AG09309 (cell line): ENCODE measurements at places on chromosomes 1 and 21.
A peak's percentile ranks its signal among the peaks of the same experiment; 100 is the strongest.

DNA sequence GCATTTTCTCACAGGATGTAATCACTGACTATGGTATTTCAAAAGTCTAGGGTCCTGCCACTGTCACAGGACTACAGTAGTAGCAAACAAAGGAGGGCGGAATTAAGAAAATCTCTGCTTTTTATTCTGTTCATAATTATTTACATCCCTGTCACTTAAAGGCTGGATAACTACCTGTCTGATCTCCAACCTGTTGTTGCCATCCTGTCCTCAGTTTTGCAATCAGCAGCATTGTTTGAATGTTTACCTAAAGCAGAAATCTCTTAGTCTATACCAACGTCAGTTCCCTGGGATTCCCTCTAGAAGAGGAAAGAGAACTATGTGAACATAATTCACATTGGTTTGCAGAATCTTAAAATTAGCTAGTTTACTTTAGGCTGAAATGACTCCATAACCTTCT, 218.5 kb downstream of the PBX1 start:
- DNase-seq: no peak

- DNase-seq: peak; percentile 95
Measured at GRCh38 chr1:59057211-59057694, 239.6 kb upstream of the FGGY start.

DNA sequence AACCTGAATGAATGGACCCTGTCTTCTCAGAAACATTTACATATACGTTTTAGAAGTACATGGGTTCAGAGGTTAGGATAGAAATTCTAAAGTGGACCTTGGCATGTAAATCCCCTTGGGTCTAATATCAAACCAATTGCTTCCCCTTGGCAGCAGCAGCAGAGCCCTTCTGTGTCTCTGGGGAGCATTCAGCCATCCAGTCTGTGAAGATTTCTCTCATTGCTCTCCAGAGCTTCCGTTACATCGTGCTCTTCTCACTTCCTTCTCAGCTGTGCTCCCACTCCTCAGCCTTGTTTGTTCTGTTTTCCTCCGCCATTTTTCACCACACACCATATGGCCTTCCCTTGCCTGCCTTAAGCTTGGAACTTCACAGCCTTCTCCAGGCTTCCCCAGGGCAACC, 61.5 kb upstream of the ATP1B1 start:
- DNase-seq: no peak

GRCh38 chr1:38003261-38004250, 1.8 kb downstream of the FHL3 start:
- DNase-seq: no peak

- DNase-seq: peak; percentile 55
Measured at GRCh38 chr1:9413071-9413876, 120.6 kb downstream of the SPSB1 start.

GRCh38 chr1:12486401-12487005, 131.5 kb downstream of the DHRS3 start:
- DNase-seq: no peak

- no peak for DNase-seq
Measured at GRCh38 chr1:230807561-230808280, 60.5 kb downstream of the CAPN9 start.

- no peak for DNase-seq
Measured at GRCh38 chr21:26047279-26047967, 123.1 kb downstream of the APP start.

DNA sequence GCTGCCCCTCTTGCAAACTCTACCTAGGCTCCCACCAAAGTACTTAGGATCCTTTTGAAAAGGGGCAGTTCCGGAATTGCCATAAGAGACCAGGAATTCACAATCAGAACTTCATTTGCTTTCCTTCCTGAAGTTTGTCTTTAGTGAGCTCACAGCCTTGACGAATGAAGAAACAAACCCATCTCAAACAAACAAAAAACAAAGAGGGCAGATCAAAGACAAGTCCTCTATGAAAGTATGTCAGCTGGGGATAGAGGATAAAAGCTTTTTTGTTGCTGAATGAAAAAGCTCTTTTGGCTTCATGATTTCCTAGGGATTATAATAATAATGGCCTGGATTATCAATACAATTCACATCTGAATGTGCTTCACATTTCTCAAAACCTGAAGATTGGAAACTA, 357.9 kb upstream of the DUSP10 start:
- DNase-seq: no peak

GRCh38 chr1:194069168-194069830, 882.9 kb upstream of the B3GALT2 start:
- DNase-seq: no peak

DNA sequence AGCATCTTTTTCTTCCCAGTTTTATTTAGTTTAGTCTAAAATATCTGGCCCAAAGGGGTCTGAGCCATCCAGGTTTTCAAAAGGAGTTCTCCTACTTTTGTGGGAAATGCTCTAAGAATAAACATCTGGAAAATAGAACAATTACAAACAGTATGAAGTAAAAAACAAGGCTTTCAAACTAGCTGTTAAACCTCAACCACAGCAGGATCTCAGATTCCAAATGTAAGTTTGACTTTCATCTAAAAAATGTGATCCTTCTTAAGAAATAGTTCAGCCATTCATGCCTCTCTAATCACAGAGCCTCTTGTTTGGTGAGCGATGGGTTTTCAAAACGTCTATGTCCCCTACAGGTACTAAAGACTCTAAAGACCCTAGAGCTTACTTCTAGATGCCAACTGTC, 413.5 kb downstream of the DUSP10 start:
- no peak for DNase-seq

- peak; percentile 52 for DNase-seq
Measured at GRCh38 chr1:186188004-186188539, 187.0 kb downstream of the TPR start.

DNA sequence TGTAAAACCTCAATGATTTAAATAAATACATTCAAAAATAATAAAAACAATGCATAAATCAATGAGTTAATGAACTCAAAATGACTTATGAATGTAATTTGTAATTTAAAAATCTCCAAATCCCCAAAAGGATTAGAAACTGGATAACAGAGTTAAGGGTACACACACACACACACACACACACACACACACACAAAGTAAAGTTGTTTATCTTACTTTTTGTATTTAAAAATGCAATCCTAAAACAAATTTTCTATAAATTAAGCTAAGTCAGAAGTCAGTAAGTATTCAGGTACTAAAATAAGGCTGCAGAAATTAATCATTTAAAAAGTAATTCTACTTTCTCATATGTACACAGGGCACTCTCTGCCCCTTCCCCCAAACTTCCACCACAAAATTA, 1.8 kb downstream of the LRIF1 start:
- no peak for DNase-seq

DNA sequence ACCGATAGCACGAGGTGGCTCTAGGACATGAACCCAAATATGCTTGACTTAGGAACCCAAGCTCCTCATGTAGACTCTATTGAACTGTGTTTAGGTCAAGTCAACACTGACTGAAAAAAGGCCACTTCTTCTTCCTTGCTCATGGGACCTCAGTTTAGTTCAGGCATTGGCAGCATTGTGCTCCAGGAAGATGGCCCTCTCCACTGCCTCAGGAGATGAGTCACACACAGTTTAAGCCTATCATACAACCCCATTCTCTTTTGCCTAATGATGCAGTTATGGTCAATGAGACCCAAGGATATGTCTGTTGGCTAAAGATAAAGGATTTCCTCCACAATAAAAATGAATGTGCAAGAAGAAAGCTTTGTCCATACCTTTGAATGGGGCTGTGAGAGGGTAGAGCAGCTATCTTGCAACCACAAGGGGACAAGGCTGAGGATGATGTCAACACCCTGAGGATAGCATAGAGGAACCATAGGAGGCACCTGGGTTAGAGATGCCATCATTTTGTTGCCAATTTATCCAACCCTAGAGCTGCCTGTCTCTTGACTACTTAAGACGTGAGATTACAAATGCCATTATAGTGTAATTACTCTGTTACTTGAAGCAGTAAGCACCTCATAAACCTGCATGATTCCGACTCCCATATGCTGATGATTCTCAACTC, 3.0 kb upstream of the TRIM63 start:
- no peak for DNase-seq

- DNase-seq: no peak
Measured at GRCh38 chr1:113783254-113784103, 24.2 kb upstream of the PHTF1 start.

DNA sequence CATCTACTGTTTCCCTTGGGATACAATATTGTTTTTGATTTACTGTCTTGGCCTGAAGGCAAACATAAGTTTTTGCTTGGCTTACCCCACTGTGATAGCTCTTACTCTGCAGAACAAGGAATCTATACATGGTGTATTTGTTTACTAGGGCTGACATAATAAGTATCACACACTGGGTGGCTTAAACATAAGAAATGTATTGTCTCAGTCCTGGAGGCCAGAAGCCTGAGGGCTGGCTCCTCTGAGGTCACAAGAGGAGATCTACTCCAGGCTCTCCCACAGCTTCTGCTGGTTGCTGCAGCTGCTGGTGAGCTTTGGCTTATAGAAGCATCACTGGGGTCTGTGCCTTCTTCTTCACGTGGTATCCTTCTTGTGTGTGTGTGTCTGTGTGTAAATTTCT, 30.7 kb upstream of the IGSF5 start:
- no peak for DNase-seq

GRCh38 chr1:18941221-18942141, 15.0 kb downstream of the IFFO2 start:
- no peak for DNase-seq
